AG04449 (cell line): ENCODE measurements at places on chromosomes 13 and 19.

GRCh38 chr13:113009743-113010509 lies 40.9 kb downstream of the MCF2L start:
- no peak for DNase-seq

DNA sequence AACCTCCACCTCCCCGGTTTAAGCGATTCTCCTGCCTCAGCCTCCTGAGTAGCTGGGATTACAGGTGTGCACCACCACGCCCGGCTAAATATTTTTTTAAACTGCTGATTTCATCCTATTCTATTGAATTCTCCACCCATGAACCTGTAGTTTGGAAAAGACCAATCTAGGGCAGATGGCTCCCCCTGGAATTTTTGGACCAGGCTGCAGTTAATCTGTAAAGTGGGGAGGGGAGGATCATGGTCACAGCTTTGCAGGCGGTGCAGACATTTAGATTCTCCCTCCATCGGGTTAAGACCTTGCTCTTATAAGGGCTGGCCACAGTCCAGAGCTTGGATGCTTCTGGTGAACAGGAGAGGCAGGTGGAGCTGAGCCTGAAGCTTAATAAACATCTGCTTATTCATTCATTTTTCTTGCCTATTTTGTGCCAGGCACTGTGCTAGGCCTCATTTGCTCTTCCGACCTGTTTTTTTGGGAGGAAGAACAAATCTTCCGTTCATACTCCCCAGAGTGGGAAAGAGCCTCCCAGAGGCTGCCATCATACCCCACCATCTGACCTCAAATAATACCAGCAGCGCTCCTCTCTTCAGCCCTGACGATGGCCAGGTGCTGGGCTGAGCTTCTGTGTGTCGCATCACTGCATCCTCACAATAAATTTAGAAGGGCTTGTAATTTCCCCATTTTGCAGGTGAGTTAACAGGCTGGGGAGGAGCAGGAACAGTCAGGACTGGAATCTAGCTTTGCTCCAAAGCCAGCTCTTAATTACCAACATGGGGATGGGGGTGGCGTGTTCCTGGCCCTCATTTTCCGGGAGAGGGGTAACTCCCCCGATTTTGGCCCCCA lies 902 bp upstream of the CCDC106 start:
- no peak for DNase-seq

- DNase-seq = no peak
Observed at GRCh38 chr13:113648216-113648610, 9.8 kb downstream of the ATP4B start.

DNA sequence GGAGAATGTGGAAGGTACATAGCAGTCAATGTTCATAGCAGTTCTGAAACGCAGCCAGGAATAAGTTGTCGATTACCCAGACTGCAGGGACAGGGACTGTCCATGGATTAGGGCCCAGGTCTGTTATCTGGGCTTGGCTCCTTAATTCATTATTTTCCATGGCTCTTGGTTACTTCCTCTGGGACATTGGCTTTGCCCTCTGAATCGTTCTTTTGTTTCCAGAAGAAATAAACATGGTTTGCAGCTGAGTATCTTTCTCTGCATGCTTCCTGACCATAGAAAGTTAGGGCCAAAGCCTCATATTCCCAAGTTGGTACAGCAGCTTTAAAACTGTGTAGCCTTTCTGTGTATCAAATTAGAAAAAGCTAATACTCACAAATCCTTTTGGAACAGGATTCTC lies 121.7 kb upstream of the MAB21L1 start:
- DNase-seq = no peak

DNA sequence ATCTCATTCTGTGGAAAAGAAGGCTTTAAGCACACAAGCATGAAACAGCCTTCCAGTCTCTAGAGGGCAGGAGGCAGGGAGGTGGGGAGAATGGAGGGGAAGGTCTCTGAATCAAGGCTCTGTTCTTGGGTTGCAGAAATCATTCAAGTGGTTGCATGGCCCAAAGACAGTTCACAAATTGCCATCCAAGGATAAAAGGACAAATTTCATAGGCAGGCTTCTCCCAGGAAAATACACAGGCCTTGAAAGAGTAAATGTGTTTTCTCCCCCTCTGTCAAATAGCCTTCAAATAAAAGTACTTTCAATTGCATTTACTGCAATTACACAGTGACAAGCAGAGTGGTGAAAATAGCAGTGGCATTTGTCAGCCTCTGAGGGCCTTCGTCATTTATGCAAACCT lies 450.8 kb downstream of the DCT start:
- no peak for DNase-seq

DNA sequence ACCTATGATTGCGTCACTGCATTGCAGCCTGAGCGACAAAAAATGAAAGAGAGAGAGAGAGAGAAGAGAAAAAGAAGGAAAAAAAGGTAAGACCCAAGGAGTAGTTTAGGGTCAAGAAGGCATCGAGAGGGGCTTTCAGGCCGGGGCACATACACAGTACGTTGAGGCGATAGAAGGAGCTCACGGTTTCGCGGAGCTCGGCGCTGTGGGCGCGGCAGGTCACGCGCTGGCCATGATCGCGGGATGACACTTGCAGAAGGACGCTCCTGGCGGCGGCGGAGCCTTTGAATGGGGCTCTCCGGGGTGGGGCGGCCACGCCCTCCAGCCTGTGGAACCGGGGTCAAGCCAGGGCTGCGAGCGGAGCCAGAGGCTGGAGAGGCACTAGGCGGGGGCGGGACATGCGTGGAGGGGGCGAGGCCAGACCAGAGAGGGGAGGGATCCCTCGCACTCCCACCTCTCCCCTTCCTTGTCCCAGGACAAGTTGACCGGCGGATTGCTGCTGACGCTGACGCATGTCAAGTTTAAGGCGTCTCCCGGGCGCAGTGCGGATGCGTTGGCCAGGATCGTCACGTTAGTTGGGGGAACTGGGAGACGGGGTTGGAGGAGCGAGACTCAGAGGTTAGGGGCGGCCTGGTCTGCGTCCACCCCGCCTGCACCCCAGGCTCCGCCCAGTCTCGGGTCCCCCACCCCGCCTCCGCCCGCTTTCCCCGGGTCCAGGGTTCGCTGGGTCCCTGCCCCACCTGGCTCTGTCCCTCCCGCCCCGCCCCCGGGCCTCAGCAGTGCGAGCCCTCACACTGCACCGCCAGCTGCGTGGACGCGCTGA lies 6.9 kb downstream of the NPHS1 start:
- no peak for DNase-seq

GRCh38 chr13:54387625-54388024 lies 1359.0 kb downstream of the OLFM4 start:
- DNase-seq = no peak

DNA sequence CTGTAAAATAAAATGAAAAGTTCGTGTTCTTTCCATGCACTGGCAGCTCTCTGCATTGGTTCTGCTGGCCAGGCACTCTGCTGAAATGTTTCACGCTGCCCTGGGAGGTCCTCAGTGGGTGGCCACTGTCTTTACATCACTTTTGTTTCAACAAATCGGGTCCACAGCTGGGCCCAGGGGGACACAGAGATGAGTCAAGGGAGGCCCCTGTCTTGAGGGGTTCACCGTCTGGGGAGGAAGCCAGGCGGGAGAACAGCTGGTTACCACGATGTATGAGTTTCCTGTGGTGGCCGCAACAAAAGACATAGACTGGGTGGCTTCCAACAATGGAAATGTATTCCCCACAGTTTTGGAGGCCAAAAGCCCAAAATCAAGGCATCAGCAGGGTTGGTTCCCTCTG lies 5.1 kb upstream of the KLF2 start:
- DNase-seq = no peak

GRCh38 chr19:51034704-51035103 lies at the start of gene KLK12:
KLK12 (minus strand) TSS chr19:51035002; CDS start chr19:51034621, 381 bp downstream.
- DNase-seq = no peak

DNA sequence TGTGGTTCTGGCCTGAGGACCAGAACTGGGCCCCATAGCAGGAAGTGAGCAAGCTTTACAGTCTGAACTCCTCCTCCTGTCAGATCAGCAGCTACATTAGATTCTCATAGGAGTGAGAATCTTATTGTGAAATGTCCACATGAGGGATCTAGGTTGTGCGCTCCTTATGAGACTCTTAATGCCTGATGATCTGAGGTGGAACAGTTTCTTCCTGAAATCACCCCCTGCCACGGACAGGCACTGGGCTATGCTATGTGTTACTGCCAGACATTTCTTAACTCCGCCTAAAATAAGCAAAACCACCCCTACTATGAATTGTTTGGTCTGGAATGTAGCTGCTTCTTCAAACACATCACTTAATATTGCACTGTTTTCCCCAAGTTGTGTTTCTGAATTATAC lies 4.6 kb downstream of the FBXL3 start:
- DNase-seq = no peak

DNA sequence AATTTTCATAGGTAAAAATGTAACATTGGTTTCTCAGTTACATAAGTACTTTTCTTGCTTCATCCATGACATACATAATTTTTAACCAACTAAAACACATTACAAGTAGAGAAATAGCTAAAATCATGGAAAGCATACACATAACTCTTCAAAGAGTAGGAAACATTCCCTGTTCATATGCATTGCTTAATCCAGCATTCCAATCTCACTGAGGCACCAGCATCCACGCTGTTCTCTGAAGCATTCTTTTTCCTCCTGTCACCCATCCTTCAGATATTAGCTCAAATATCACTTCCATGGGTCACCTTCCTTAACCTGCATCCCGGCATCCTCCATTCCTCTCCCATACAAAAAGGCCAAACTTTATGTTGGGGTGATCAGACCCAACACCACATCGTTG lies 79.1 kb downstream of the ZNF254 start:
- no peak for DNase-seq
